ENCODE measurements at places on chromosomes 5 and 9.

DNA sequence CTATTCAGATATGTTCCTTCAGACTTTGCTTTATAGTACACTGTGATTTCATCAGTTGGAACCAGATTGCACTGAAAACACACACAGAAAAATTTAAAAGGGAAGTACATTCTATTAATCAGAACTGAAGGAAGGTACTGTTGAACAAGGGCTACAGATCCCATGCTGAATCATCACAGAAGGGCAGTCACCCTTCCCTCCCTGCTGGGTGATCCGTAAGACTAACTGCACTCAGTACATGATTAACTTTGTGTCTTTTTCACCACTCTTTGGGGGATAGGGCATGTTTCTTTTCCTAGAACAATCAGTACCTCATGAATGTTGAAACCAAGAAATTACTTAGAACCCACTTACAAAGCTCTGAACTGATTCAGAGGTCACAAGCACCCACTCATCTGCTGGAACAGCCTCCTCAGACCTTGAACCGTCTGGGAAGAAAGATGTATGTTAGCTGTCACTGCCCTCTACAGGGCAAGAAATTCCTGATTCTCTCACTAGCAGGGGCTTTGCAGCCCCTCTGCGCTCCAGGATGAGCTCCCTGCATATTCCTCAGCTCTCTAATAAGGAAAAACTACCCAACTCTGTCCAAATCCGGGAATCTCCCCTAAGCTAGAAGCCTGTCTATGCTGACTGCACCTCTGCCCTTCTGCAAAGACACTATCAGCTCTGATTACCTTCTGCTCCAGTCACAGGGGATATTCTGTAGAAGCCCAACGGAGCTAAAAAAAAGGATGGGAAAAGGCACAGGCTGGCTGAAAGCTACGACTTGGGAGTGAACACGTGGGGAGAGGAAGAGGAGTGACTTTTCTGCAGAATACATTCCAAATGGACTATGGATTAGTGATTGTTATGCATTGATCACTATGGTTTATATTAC, 51.0 kb downstream of the IARS1 start:
- DNase-seq: peak; percentile 30

- DNase-seq: no peak
Observed at GRCh38 chr5:177552839-177553455, 1.4 kb downstream of the FAM193B start.

GRCh38 chr9:93906195-93906880, 48.8 kb downstream of the BARX1 start:
- no peak for DNase-seq

DNA sequence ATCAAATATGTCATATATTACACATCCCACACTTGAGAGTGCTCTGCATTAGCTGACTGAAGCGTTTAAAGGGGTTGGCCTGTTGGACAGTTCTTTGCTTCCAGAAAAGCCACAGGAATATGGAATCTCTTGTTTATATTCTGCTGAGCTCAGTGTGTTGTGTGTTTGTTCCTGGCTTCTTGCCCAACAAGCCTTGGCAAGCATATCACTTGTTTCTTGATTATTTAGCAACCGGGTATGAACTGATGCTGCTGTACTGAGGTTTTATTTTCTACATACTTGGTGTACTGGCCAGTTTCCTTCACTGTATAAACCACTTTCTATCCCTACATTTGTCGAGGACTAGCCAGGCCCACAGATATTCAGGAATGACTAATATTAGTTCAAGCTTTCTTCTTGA, 378.9 kb downstream of the KCTD16 start:
- no peak for DNase-seq

- DNase-seq: no peak
Observed at GRCh38 chr9:137236936-137237421, 4.1 kb upstream of the TUBB4B start.

- DNase-seq: no peak
Observed at GRCh38 chr9:114676901-114677300, 5.1 kb downstream of the TEX48 start.

DNA sequence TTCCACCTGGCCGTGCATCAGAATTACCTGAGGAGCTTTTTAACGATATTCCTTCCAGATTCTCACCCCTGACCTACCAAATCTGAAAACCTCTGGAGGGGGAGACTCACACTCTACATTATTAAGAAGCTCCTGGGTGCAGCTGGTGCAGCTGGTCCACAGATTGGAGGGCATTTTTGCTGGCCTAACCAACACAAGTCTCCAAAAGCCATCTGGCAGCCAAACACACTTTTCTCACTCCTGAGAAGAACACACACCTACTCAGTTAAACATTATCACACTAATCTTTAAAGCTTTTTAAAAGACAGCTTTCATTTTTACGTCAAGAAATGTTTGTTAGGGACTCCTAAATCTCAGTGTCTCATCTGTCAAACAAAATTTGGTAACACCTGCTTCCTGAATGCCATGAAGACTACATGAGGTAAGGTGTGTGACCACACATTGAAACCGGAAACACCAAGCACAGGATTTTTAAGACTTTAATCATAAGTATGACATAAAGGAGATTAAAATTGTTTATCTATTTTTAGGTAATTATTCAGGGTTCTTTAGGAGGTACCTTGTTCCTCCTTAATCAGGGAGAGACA, 14.2 kb upstream of the PTPN3 start:
- DNase-seq: no peak

GRCh38 chr5:12910641-12911040, 1006.4 kb upstream of the CTNND2 start:
- no peak for DNase-seq

GRCh38 chr5:41219658-41220269, 6.4 kb upstream of the C6 start:
- DNase-seq: no peak

DNA sequence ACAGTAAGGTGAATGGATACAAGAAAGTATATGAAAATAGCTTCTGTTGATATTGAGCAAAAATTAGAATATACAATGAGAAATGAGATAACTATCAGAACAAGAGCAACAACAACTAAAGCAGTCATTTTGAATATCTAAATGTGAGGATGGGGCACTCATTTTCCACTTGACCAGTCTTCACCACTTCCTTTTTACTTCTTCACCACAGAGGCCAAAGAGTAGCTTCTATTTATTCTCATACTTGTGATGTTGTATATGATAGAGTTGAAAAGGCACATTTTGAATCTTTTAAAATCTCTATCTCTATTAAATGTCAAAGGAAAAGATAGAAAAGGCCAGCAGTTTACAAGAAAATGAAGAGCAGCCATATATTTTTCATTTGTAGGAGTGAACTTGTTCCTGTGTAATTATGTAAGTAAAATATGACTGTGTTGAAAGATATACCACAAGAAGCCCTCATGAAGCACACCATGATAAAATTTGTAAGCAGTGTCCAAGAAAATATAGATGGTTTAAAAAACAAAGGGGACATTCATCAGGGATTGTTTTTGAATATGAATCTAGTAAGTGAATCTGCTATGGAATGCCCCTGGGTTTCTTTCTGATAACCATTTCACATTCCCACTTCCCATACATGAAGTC, 39.2 kb downstream of the ADAMTS19 start:
- no peak for DNase-seq

DNA sequence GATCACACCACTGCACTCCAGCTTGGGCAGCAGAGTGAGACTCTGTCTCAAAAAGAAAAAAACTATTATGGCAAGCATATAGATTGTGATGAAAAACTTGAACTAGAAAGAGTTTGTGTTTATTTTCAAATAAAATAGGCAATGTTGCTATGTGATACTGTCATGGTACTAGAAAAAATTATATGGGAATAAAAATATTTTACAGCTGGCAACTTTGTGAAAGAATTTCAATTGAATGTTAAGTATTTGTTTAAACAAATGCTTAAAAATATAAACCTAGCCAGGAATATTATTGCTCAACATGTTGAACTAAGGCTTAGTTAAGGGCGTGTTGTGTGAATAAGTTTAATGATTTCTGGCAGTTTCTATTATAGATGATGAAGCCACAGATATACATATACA, 31.7 kb downstream of the HSDL2 start:
- no peak for DNase-seq

- no peak for DNase-seq
Observed at GRCh38 chr5:71706906-71707305, 12.2 kb upstream of the CARTPT start.

- no peak for DNase-seq
Observed at GRCh38 chr9:136858452-136858843, 6.3 kb downstream of the MAMDC4 start.

- DNase-seq: no peak
Observed at GRCh38 chr5:51746023-51746422, 362.8 kb downstream of the ISL1 start.

DNA sequence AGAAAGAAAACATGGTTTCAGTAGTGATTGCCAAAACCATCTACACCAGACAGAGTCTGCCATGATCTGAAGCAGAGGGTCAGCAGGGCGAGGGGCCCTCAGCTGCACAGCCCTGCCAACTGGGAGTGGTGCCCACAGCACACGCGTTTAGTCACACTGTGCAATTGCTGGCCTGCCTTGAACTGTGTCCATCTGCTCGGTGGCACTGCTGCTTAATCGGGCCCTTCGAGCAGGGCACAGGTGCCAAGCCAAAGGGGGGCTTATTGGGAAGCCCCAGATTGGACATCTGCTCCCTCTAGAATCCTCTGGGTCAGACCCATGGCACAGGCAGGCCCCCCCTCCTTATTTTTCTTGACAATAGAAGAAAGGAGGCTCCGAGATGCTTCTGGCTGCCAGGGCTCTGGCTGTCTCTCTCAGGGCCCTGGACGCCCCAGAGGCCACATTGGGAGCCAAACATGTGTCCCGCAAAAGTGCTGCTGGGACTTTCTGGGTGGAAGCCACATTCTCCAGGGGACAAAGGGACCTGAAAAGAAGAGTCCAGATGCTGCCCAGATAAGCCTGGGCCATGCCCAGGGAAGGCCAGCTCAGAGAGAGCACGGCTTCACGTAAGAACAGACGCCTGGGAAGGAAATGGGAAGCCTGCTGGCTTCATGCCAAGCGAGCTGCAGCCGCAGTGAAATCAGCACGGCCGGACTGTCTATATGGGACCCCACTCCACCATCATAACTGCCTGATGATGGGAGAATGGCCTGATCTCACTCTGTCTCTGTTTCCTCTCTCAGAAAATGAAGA, 349.2 kb downstream of the GADD45G start:
- DNase-seq: no peak

GRCh38 chr5:172423379-172424110, 30.8 kb downstream of the SH3PXD2B start:
- DNase-seq: no peak

GRCh38 chr5:129631961-129632360, 115.9 kb upstream of the MINAR2 start:
- no peak for DNase-seq

GRCh38 chr9:112554516-112554915, 67.9 kb downstream of the KIAA1958 start:
- no peak for DNase-seq

GRCh38 chr5:124654418-124654817, 92.0 kb downstream of the ZNF608 start:
- DNase-seq: no peak

- DNase-seq: no peak
Observed at GRCh38 chr5:178730940-178731265, 444 bp upstream of the ZNF354A start.

DNA sequence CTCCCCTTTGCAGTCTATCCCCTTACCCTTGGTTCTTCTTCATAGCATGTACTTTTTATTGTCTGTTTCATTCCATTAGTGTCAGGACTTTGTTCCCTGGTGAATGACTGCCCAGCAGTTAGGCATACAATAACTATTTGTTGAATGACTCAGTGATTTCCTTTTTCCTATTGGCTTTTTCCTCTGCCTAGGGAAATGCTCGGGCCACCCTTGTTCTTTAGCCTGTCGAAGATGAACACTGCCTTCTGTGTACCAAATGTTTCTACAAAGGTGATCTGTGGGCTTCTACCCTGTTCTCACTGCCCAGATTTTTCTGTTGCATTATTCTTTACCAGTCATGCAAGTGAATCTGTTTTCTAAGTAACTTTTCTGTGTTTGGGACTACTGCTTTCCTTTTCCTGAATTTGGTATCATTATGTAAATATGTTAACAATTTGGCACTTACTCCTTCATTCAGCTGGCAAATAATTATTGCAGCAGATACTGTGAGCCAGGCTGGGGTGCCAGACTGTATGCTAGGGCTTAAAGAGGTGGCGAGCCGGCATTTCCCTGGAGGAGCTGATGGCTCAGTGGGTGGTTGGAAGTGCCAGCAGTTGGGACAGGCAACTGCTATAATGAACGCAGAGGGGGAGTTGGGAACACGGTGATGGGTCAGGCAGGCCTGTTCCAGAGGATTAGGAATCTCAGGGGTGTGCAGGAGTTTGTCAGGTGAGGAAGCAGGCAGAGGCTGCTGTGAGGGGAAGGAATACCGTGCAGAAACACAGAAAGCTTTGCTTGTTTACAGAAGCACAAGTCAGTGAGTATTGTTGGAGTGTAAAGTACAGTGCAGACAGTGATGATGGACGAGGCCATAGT, 30.6 kb downstream of the KDM4C start:
- DNase-seq: no peak

DNA sequence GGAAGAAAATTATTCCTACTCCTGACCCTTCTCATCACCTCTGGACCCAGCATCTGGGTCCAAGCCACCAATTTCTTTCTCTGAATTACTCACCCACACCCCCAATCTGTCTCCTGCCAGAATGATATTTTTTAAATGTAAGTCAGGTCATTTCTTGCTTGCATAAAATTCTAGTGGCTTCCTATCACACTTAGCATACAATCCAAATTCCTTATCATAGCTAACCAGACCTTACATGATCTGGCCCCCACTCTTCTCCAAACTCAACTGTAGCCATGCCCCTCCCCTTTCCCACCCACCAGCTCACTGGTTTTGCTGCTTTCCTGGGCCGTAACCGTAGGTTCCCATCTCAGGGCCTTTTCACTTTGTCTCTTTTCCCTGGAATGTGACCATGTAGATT, 15.2 kb downstream of the HTR4 start:
- DNase-seq: no peak

DNA sequence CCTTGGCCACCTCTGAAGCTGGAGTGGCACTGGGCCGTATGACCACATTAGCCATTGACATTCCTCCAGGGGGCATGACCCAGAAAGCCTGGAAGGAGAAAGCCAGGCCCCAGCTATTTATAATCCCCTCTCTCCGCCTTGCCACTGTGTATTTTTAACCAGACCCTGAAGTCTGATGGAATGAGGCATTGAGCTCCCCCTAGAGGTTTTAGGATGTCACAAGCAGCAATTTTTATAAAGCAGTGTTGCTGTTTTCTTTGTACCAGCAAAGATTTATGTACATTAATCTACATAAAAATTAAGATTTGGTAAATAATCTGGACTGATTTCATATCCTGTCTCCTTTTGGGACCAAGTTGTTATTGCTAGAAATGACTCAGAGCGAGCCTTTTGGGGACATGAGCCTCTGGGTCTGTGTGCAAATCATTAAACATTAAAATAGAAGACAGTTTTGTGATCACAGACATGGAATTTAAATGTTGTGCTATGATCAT, 127.1 kb downstream of the TRIO start:
- DNase-seq: peak; percentile 92

GRCh38 chr5:37816883-37817282, 23.0 kb downstream of the GDNF start:
- no peak for DNase-seq

- no peak for DNase-seq
Observed at GRCh38 chr5:93890657-93891056, 149.3 kb upstream of the POU5F2 start.

Data from Kasumi-1 (cell line).